ENCODE measurements at places on chromosomes 7 and 10.

DNA sequence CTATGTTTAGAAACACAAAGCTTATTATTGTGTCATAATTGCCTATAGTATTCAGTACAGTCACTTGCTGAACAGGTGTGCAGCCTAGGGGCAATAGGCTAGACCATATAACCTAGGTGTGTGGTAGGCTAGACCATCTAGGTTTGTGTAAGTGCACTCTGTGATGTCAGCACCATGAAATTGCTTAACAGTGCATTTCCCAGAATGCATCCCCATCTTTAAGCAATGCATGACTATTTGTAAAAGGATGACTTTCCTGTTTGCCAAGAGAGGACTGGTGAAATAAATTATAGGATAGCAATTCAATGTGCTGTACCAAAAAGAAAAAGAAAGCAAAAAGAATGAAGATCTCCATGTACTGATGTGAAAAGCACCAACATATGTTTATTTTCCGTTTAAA, 288.7 kb upstream of the AUTS2 start:
- no peak for DNase-seq

DNA sequence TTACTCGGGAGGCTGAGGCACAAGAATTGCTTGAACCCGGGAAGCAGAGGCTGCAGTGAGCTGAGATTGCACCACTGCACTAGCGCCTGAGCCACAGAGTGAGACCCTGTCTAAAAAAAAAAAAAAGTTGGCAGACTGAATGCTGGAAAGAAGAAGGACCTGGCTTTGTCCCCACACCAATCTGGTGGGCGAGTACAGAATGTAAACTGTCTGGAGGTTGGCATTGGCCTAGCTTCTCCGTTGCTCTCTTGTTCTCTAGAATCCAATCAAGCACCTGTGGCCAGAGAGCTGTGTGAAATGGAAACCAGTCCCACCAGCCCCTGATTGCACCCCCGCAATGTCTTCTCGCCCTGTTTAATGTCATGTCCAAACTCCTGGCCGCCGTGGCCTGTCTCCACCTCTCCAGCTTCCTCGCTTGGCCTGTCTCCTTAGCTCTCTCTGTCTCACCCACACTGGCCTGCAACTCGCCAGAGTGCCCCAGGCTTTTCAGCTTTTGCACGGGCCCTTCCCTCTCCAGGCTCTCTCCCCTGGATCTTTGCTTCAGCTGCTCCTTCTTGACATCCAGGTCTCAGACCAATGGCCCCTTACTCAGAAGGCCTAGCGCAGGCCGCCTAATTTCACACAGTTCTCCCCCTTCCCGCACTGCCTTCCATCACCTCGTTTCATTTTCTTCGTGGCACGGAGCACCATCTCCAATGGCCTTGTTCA, 670 bp upstream of the AGK start:
- DNase-seq, result no peak

- DNase-seq, result no peak
These were observed 4.6 kb downstream of the MAFK start for GRCh38 chr7:1535100-1535458.

- no peak for DNase-seq
These were observed 51.5 kb downstream of the PFKFB3 start for GRCh38 chr10:6254201-6254600.

- no peak for DNase-seq
These were observed 135.5 kb downstream of the NRF1 start for GRCh38 chr7:129746857-129747529.

GRCh38 chr7:83796760-83797159, 147.8 kb upstream of the SEMA3E start:
- no peak for DNase-seq

GRCh38 chr10:71729161-71729636, 9.6 kb upstream of the C10orf105 start:
- no peak for DNase-seq

GRCh38 chr10:120336911-120337540, 120.0 kb upstream of the PLPP4 start:
- no peak for DNase-seq

GRCh38 chr7:151570366-151570915, 50.7 kb upstream of the RHEB start:
- no peak for DNase-seq

DNA sequence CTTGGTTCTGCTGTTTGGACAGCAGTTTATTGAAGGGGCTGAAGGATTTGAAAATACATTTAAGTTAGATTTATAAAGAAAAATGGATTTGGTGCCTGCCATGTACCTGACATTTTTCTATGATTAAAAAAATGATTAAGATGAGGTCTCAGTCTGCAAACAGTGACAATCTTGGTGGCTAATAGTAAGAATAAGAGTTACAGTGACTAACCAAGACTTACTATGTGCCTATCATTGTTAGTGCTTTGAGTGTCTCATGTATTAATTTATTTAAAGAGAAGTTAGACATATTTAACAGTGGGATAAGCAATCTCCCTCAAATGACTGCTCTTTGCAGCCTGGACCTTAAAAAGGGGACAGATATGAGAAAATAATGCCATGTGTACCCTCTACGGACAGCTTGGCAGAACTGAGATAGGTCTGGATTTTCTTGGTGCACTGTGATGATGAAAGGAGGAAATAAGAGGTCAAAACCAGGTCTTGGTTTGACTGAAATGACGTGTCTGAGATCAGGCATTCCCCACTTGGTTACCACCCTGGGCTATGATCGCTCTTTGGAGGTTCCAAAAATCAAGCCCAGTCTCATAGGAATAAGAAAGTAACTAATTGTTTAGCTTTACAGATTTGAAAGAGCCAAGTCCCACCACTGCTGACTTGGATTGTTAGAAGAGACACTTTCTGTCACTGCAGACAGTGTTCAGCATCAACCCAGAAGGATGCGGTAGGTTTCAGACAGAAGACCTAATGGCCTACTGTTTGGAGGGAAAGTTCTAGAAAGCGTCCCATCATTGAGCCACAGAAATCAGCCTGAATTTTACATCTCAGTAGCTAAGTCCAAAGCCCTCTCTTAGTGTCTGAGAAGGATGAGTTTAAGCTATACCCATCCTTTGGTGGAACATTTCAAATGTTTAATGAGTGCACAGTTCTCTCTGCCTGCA, 2.1 kb downstream of the CASP7 start:
- no peak for DNase-seq

- DNase-seq, result peak; percentile 53
These were observed 3.0 kb downstream of the IKZF1 start for GRCh38 chr7:50307368-50308032.

DNA sequence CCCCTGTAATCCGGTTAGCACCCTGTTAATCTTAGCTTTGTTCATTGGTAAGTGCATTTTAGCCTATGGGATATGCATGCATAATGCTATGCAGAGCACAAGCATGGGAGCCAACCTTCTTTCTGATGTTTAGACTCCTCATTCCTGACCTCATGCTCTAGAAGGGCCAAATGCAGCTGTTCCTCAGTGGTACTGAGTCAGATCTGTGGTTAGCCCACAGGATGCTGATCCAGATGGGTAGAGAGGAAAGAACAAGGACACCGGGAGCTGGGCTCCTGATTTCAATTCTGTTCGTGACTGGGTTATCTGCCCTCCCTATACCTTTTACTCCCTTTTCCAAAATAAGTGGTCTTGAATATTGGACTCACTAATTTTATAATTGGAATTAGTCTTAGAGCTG, 31.7 kb upstream of the C10orf90 start:
- no peak for DNase-seq

- no peak for DNase-seq
These were observed 37.0 kb upstream of the TES start for GRCh38 chr7:116173051-116174028.

DNA sequence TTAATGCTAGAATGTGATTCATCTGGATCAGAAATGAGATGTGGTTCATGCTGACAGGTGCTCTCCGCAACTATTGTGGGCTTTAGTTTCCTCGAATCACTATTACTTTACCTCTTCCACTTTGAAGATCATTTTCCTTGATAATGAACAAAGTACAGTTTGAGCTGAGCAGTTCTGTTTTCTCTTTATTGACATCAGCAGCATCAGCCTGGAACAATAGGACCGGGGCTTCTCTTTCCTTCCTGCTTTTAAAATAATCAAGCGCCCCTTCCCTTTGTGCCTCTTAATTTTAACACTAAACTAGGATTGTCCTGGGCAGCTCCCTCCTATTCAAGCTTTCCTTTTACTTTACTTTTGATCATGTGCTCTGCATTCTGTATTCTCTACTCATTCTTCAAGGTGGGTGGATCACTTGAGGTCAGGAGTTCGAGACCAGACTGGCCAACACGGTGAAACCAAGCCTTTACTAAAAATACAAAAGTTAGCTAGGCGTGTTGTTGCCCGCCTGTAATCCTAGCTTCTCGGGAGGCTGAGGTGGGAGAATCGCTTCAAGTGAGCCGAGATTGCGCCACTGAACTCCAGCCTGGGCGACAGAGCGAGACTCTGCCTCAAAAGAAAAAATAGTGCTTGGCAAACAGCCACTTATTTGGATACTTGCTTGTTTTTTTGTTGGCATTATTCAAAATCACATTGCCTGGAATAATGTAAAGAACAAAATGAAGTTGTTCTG, 67.0 kb upstream of the RHEB start:
- no peak for DNase-seq

- DNase-seq, result no peak
These were observed 101.8 kb upstream of the MKLN1 start for GRCh38 chr7:131225619-131226513.

- no peak for DNase-seq
These were observed 7.9 kb upstream of the MYL7 start for GRCh38 chr7:44148961-44149536.

GRCh38 chr10:133163889-133164815, 4.1 kb downstream of the KNDC1 start:
- DNase-seq, result no peak

DNA sequence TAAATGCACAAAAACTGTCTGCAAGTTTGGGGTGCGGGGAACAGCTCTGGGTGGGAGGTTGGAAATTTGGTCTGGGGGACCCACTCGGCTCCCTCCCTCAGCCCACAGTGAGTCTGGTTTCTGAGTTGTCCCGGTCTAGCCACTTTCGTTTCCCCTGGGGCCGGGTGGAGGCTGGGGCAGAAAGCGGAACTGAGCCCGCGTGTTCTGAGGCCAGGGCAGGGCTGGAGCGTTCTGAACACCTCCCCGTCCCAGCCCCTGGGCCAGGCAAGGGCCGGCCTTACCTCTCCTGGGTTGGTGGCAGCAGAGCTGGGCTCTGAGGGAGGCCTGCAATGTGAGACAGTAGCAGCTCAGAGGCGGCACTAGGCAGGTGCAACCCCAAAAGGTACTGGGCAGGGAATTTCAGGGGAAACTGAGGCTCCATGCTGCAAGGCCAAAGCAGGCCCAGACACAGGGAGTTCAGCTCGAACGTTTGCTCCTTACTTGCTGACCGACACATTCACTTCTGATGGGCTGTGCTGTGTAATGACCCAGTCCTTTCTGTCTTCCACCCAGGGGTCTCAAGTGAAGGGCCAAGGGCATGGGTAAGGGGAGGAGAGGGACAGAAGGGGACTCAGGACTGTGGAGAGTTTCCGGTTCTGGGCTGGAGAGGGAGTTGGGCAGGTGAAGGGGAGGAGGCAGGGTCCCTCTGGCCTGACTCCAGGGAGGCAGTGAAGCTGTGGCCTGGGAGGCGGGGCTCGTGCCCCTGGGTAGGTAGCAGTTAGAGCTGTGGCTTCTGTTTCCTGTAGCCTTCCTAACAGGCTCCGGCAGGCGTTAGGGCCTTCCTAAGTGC, 3.0 kb downstream of the IRF5 start:
- DNase-seq, result no peak

DNA sequence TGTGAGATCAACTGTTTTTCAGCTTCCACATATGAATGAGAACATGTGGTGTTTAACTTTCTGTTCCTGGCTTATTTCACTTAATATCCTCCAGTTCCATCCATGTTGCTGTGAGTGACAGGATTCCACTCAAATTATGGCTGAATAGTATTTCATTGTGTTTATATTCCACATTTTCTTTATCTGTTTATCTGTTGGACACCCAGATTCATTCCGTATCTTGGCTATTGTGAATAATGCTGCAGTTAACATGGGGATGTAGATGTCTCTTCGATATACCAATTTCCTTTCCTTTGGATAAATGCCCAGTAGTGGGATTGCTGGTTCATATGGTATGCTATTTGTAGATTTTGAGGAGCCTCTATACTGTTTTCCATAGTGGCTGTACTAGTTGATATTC, 47.9 kb downstream of the GALNT11 start:
- DNase-seq, result no peak

- DNase-seq, result no peak
These were observed 770.4 kb downstream of the TNS3 start for GRCh38 chr7:46811529-46811928.

- no peak for DNase-seq
These were observed 28.3 kb upstream of the SDK1 start for GRCh38 chr7:3272691-3273141.

DNA sequence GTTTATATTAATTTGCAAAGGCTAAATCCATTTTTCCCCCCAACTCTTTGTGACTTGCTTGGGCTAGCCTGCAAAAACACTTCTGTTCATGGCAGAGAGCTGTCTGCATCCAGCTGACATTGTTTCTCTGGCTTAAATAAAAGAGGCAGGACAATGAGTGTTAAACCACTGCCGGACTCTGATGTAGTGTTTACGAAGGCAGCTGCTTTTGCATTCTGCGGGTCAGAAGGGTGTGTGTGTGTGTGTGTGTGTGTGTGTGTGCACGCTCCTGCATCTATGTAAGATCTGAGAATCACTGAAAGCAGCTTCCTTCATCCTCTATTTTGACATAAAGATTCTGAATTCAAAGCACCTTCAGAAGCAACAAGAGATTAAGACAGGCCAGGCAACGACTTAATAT, 28.3 kb downstream of the NRP1 start:
- DNase-seq, result no peak

- no peak for DNase-seq
These were observed 136.7 kb downstream of the HECW1 start for GRCh38 chr7:43248961-43249822.

DNA sequence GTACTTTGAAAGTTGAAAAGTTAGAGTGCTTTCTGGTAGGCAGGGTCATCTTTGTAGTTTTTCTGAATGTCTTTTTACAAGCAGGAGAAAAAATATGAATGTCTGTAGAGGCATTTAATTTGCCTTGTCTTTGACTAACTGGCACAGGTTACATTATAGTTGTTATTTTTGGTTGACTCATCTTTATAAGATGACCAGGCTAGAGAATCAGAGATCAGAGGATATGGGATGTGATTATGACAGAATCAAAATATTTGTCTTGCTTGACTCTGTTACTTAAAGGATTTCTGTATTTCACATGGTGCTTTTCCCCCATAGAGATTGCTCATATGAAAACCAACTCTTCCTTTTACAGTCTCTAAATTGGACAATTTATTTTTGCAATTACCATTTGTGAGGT, 2.4 kb downstream of the ZMYND11 start:
- DNase-seq, result no peak

DNA sequence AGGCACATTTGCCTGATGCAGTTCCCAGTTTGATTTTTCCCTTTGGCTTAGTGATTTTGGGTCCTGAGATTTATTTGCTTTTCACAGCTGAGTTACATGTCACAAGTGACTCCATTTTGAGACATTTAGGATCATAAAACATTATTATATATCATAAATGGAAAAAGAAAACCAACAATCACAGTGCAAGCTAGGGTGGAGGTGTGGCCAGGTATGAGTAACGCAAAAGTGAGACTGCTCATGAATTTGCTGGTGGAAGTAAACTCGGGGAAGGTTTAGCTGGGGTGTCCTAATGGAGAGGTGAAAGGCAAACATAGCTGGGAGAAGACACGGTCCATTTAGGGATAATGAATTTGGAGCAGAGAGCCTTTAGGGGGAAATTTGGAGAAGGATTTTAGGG, 21.7 kb upstream of the UCN3 start:
- DNase-seq, result no peak

All from T-helper 22 cell (primary cell).